ENCODE measurements at places on chromosomes 5 and 9.

GRCh38 chr9:82153032-82153431 lies 164.5 kb downstream of the SPATA31D1 start:
- no peak for DNase-seq

DNA sequence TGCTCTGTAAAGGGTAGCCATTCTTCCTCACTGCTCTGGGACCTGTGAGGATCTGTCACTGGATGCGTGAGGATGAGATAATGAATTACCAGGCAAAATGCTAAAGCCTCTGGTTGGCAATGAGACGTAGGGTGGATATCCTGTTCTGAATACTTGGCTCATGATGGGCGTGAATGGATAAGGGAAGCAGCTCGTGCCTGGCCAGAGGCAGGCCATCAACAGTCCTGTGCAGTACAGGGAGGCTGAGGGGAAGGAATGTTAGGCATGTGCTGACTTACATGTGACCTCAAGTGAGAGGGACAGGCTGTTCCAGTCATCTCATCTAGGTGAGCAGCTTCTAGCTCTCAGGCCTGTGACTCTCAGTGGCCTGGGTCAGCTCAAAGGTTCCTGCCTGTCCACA lies 172.8 kb downstream of the CARTPT start:
- DNase-seq = no peak

- no peak for DNase-seq
Measured at GRCh38 chr9:35920051-35920620, 10.8 kb downstream of the SPAAR start.

DNA sequence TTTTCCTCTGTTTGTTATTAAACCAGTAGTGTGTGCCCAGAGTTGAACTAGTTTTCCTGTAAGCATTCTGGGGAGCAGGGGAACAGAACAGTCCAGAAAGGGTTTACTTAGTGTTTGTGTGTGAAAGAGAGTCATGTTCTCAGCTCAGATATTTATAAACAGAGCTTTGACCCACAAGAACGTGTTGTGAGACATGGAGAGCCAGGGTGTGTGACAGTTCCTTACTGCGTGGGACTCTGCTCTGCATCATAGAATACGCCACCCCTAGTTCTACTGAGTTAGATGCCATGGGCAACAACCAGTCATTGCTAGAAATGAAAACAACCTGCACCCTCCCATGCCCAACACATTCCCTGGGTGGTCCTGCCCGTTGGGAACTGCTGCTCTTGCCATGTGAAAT lies 330.7 kb downstream of the NDUFS4 start:
- no peak for DNase-seq

DNA sequence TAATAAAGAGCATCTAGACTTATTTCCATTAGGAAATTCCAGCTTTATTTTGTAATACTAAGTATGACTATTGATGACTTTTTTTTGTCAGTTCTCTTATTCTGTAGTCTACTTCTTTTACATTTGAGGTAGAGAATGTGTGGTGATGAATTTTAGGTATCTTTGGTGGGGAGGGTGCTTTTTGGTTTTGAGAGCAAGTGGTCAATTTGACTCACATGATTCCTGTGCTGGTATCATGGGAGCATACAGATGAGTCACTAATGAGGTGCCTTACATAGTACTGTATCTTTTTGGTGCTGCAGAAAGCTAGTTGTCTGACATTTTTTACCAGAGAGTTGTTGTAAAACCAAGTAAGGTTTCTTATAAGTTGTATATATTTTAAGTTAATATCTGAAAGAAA lies 35.3 kb downstream of the ERBIN start:
- DNase-seq = peak; percentile 4

GRCh38 chr5:137660349-137660817 lies 75.5 kb downstream of the KLHL3 start:
- DNase-seq = peak; percentile 47

DNA sequence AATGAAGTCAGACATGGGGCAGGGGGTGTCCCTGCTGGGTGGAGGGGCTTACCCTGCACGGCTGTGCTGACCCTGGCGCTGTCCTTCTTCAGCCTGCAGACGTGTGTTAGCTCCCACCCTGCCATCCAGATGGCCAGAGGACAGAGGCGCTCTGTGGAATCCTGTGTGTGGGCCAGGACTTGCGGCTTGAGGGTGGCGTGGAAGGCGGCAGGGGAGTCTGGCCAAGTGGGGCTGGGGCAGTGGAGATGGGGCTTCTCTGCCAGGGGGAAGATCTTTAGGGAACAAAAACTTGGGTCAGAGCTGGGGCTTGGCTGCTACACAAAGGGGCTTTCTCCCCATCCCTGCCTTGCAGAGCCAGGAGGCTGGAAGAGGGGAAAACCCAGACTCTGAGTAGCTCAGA lies 46.5 kb upstream of the SYNPO start:
- DNase-seq = no peak

GRCh38 chr9:94922098-94922607 lies 195.7 kb downstream of the AOPEP start:
- DNase-seq = no peak

DNA sequence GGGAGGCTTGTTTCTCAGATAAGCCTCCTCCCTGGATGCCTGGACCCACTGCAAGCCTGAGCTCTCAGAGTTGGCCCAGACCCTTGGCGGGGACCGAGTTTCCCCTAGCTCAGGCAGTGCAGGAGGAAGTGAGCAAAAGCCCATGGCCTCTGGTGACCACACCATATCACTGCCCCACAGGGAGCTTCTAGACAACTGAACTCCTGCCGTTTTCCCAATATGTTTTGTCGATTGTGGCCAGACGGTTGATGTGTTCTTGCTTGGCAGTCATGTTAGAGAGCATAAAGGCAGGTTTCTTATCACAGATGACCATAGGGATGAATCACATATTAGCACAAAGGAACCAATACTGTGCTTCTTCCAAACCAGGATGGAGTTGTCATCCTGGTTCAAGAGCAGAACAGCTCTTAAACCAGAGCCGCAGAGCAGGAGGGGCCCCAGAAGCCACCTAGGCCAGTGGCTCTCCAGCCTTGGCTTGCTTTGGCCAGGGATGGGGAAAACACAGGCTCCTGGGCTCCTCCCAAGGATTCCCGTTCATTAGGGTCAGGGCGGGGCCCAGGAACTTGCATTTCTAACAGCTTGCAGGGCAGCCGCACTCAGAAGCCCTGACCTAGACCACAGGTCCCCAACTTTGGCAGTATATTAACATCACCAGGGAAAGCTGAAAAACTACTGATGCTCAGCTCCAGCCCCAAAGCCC lies 113.1 kb upstream of the TBC1D2 start:
- DNase-seq = no peak

GRCh38 chr5:96522635-96523355 lies 89.7 kb upstream of the PCSK1 start:
- no peak for DNase-seq

DNA sequence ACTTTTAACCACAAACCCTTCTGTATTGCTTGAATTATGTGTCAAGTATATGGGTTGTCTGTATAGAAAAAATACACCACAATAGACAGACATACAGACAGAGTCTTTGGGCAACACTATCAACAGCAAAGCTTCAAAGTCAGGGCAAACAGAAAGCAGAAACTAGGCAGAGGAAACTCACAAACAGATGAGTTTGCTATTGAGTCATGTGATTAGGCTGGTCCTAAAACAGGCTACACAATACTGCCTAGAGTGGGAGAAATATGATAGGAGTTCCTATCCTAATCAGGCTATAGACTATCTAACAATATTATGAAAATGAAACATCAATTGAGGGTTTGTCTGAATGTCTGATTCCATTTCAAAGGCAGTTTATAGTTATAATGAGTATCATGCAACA lies 156.4 kb downstream of the EDIL3 start:
- DNase-seq = no peak

DNA sequence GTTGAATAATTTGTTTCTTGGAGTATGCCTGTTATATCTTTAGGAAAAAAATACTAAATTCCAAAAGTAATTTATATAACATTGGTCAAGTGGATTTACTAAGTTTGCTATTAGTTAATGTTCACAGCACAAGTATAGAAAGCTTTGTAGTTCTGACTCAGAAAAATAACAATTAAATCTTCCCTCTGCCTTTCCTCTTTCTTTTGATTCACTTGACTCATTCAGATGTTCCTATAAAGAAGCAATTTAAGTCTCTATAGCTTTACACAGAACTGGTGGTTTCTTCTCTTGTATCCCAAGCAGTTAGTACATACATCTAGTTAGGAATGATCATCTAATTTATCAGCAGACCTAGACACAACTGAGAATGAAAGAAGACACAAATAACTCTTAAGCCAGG lies 4.5 kb upstream of the CDC42SE2 start:
- DNase-seq = no peak

DNA sequence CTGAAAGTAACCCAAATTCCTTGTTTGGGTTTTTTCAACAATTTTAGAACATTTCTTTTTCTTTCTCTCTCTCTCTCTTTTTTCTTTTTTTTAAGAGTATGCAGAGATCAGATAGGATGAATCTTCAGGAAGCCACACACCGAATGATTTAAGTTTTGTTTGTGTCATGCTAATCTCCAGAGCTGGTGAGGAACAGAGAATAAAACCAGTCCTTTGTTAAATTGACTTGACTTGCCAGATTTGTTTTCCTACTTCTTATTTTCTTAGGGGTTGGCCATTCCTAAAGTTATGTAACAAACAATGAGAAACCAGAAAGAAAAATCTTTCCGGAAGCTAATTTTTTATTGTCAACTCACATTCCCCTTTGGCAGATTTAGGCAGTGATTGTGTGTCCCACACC lies 1669.3 kb upstream of the CDH6 start:
- no peak for DNase-seq

DNA sequence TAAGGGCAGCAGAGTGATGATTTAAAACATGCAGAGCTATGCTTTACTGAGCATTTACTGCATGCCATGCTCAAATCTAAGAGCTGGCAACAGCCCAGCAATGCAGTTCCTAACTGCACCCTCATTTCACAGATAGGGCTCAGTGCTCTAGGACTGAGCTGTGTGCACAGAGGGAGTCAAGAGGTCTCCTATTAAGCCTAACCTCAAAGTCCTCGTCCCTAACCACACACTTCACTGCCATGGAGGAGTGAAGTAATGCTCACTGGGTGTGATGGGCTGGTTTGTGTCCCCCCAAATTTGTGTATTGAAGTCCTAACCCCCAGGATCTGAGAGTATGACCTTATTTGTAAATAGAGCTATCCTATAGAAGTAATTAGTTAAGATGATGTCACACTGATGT lies 25.9 kb downstream of the BARX1 start:
- no peak for DNase-seq

GRCh38 chr5:2752821-2753439 lies 1.5 kb upstream of the IRX2 start:
- no peak for DNase-seq

DNA sequence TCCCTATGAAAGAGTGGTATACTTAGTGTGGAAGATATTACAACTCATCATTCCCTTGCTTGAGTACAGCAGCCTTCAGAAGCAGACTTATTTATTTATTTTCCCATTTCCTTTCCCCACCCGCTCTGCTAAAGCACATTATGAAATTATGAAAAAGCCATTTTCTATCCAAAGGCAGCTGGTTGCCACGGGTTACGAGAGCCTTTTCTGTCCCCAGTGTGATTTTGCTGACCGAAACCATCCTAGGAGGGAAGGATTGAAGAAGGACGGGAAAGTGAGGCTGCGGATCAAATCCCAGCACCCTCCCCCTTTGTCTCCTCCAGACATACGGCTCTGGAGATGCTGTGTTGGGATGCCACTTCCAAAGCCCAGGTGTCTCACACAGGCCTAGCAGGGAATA lies 246.9 kb downstream of the TLR4 start:
- DNase-seq = no peak

DNA sequence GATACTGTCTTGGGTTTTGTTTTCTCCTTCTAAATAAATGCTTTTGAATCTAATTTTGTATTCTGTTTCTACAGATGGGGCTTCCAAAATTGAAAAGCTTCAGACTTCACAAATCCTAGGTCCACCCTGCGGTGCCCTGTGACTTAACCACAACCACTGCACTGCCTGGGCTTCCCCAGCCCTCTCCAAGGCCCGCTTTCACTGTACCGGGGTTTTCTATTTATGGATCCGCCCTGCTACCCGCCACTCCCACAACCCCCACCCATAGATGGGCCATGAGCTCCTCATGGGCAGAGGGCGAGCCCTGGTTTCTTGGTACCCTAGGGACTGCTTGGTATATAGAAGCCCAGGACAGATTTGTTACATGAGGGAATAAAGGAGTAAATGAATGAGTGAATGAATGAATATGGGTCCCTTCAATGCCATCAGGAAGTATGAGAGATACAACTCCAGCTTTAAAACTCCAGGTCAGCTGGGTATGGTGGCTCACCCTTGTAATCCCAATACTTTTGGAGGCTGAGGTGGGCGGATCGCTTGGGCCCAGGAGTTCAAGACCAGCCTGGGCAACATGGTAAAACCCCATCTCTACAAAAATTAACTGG lies 39.8 kb upstream of the NEK6 start:
- no peak for DNase-seq
